Fibroblast of skin of left biceps (primary cell): ENCODE measurements at places on chromosomes 1 and 21.

GRCh38 chr1:245825128-245825901 lies 670.5 kb downstream of the KIF26B start:
- DNase-seq = no peak

DNA sequence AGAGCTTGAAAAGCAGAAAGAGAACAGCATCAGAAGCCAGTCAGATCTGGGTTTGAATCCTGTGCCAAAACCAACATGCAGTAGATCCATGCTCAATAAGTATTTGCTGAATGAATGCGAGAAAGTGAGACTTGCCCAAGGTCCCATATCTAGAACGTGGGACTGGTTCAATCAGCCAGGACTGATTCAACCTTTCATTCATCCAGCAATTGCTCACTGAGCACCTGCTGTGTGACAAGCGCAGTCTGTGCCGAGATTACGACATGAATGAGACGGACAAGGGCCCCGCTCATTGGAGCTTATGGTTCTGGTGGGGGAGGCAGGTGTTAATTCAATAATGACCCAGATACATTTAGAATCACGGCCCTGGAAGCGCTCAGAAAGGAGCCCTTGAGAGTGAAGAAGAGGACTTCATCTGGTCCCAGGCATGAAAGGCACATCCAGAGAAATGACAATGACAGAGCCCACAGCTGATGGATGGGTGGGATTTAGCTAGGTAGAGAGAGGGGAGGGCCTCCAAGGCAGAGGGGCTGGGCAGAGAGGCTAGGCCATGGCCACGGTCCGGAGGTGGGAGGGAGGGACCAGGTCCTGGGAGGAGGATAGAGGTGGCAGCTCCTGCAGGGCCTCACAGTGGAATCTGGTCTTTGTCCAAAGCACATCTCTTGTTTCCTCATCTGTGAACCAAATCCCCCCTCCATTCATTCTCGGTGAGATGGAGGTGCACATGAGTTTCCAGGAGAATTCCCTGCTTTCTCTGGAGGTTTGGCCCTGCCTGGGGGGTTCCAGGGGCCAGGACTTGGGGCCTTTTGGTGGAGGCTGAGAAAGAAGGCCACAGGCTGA lies 4.2 kb upstream of the FAM131C start:
- no peak for DNase-seq

- peak; percentile 43 for DNase-seq
Observed at GRCh38 chr1:111538343-111539025, 35.1 kb upstream of the ADORA3 start.

GRCh38 chr1:47941609-47942239 lies 55.5 kb downstream of the TRABD2B start:
- DNase-seq = peak; percentile 10

- DNase-seq = peak; percentile 97
Observed at GRCh38 chr1:168202941-168203654, 22.7 kb upstream of the SFT2D2 start.

- no peak for DNase-seq
Observed at GRCh38 chr1:235415008-235415904, 48.0 kb downstream of the TBCE start.

DNA sequence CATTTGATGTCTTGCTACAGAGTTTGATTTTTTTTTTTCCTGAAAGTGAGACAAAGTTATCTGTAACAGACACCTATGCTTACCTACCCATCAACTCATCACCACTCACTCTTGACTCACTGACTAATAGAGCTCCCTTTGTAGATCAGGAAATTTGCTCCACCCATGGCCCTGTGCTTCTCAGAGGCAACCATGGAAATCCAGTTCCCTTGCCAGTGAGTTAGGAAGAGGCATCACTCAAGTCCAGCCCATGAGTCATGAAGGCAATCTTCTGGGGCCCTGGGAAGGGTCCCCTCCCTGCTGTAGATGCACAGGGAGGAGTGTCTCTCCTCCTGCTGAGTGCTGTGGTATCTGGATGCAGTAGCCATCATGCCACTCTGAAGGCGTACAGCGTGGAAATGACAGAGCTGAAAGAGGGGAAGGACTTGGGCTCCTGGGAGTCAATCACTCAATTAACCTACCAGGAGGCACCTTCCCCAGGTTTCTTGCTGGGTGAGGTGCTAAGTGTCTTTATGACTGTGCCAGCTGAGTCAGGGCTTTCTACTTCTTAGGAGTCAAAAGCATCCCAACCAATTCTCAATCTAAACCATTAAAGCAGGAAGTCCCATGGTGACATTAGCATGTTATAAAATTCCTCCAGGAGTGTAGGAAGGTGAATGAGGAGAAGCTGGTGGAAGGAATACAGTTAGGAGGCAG lies 56.1 kb downstream of the DNTTIP2 start:
- no peak for DNase-seq

GRCh38 chr1:94265906-94266305 lies 28.5 kb upstream of the ARHGAP29 start:
- DNase-seq = no peak

- DNase-seq = no peak
Observed at GRCh38 chr21:33332143-33332542, 7.4 kb downstream of the IFNAR1 start.

DNA sequence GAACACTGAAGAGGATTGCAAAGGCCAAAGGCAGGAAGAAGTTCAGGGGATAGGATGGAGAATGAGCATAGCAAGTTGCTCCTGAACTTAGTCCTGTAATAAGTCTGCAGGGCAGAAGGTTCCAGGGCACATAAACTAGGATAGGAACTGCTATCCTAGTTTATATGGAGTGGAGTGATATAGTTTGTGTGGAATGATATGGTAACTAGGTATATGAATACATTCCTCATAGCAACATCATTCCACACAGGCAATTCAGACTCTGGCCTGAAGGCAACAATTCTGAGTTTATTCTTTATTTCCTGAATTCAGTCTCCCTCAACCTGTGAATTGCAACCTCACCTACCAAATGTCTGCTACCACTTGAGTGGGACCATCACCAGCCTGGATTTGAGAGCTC lies 154.9 kb upstream of the GREM2 start:
- DNase-seq = no peak

GRCh38 chr1:109931189-109931731 lies 20.6 kb downstream of the CSF1 start:
- DNase-seq = no peak

GRCh38 chr21:23740463-23740862 lies 1866.8 kb downstream of the MRPL39 start:
- no peak for DNase-seq

DNA sequence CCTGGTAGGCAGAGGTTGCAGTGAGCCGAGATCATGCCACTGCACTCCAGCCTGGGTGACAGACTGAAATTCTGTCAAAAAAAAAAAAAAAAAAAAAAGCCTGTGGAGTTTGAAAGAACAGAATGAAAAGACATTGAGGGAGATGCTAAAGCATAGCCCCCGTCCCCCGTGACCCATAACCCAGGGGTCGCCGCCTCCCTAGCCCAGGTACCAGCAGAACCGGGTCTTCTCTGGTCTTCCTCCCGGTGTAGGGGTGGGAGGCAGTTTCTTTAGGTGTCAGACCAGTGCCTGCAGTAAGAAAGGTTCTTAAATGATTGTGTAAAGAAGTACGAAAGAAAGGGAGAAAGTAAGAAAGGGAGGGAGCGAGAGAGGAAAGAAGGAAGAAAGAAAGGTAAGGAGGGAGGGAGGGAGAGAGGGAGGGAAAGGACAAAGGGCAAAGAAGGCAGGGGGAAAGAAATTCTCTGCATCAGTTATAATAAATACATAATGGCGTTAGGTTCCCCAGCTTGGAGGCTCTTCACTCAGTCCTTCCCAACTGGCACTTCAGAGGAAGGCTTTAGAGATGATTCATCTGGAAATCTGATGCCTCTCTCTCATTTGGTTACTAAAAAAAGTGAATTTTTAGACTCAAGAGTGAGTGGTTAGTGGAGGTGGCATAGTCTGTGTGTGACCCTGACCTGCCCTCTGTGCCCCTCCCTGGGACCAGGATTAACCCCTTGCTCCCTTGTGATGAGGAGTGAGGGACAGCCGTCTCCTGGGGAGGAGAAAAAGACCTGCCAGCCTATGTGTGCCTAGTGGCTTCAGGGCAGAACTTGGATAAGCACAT lies 1.1 kb downstream of the IL24 start:
- no peak for DNase-seq

GRCh38 chr1:8767006-8767405 lies 50.4 kb downstream of the RERE start:
- no peak for DNase-seq

DNA sequence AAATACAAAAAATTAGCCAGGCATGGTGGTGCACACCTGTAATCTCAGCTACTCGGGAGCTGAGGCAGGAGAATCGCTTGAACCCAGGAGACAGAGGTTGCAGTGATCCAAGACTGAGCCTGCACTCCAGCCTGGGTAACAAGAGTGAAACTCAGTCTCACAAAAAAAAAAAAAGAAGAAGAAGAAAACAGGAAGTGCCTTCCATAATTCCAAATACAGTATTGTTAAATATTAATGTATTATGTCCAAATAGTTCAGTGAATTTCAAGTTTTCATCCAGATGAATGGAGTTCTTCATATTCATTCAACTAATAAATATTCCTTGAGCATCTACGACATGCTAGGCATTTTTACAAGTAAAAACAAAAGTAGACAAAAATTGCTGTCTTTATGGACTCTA lies 33.3 kb downstream of the PLEKHO1 start:
- no peak for DNase-seq

DNA sequence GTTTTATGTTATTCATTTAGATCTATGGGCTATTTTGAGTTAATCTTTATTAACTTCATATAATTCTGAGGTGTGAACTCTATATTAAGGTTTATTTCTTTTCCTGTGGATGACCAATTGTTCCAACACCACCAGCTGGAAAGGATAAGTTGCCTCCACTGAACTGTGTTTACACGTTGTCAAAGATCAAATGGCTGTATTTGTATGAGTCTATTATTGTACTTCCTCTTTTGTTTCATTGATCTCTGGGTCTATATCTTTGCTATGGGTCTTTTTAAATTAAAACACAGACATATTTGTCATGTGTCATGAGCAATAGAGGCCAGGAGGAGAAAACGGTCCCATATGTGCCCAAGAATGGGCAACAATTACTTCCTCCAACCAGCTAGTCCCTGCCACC lies 5.2 kb upstream of the MAB21L3 start:
- no peak for DNase-seq

GRCh38 chr1:53546409-53547155 lies 87.4 kb downstream of the DMRTB1 start:
- DNase-seq = no peak

DNA sequence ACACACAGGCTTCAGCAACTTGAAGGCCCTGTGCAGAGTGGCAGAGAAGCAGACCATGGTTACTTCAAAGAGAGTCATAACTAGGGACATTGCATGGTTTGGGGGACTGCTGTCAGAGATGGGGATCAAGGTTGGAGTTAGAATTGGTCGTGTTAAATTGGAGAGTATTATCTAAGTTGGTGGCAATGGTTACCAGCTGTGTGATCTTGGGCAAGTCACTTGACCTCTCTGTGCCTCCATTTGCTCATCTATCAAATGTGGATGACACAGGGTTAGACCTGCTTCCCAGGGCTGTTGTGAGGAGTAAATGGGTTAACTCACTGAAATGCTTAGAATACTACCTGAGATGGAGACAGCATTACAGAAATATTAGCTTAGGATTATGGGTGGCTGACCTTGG lies 91.1 kb downstream of the PAX7 start:
- no peak for DNase-seq

GRCh38 chr1:207794861-207795260 lies 43.0 kb downstream of the CD46 start:
- no peak for DNase-seq

DNA sequence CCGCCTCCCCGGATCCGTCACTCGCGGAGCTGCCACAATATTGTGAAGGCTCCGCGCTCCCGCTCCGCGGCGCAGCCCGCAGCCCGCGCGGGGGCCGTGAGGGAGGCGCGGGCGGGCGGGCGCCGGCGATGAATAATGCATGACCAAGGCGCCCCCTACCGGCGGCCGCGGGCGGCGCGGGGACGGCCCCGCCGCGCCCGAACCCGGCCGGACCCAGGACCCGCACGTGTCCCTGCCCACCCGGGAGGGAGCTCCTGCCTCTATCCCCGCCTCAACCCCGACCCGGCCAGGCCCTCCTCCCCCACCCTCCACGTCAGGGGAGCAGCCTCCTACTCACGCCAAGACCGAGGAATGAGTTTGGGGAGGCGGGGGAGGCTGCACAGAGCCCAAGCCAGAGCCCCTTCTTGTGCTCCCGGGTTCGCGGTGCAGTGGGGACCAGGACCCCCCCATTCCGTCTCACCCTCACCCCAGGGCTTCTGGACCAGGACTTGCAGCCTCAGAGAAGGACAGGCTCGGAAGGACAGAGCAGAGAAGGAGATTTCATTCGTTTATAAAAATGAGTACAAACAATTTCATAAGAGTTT lies 70.8 kb upstream of the CASZ1 start:
- peak; percentile 1 for DNase-seq
